NCI-H446 (cell line): ENCODE measurements at places on chromosomes 1 and 21.
A peak's percentile ranks its signal among the peaks of the same experiment; 100 is the strongest.

DNA sequence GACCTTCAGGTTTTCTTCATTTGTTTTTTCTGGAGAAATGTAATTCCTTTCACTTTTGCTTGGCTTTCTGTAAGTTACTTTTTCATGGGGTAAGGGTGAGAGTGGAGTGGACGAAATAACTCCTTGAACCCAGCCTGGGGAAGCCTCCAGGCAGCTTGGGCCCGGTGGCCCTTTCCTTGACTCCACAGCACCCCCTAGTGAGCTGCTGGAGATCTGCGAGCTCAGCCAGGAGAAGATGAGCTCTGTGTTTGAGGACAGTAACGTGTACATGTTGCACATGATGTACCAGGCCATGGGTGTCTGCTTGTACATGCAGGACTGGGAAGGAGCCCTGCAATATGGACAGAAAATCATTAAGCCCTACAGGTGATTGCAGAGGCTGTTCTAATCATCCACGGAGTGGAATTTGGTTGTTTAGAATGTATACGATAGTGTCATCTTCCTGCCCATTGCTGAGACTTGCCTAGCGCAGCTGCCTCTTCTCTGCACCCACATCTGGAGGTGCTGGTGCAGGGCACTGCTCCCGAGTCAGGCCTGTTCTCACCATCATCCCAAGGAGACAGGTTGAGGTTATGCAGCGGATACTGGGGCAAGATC is 51.0 kb downstream of the SMYD2 start:
- DNase-seq: no peak

- DNase-seq: no peak
Measured at GRCh38 chr1:240464099-240464498, 147.9 kb downstream of the GREM2 start.

GRCh38 chr1:181090641-181091126 is 2.2 kb downstream of the IER5 start:
- no peak for DNase-seq

DNA sequence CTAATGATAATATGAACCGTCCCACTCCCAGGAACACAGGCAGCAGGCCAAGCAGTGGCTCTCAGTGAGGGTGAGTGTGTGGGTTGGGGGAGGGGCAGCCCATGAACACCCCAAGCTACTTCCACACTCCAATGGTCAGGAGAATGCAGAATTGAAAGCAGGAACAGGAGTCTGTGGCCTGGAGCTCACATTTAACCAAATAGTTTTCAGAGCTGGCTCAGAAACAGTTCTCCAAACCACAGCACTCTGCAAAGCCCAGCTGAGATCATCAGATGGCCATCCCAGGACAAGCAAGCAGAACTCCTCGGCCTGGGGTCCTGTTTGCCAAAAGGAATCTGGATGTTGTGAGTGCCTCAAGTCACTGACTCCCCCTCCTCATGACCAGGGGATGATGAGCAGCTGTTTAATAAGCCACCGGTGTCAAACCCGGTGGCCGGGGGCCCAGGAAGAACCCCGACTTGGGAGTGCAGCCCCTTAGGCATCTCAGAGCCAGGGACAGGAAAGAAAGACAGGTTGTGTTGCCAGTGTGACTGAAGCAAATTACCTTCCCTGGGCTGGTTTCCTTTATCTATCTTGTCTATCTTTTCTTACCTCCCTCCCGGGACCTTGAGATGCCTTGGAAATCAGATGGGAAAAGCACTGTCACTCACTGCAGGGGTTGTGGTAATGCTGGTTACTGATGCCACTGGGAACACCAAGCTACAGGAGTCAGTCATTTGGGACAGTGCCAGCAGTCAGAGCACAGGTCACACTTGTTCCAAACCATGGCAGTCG is 20.4 kb downstream of the DEGS1 start:
- no peak for DNase-seq

DNA sequence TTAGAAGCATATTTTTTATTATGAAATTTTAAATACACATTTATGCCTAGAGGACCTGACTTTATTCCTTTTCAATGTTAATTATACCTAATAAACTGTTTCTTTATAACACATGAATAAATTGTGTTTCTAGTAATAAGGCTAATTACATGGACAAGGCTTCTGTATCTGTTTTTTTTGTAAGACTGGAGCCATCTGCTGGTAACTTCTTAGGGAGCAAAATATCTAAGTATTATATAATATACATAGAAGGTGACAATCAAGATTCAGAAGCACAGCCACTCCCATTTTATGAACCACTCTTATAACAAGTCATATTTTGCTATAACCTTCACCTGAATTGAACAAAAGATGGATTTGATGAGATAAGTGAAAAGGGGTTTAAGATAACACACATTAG is 84.2 kb downstream of the LBR start:
- no peak for DNase-seq

DNA sequence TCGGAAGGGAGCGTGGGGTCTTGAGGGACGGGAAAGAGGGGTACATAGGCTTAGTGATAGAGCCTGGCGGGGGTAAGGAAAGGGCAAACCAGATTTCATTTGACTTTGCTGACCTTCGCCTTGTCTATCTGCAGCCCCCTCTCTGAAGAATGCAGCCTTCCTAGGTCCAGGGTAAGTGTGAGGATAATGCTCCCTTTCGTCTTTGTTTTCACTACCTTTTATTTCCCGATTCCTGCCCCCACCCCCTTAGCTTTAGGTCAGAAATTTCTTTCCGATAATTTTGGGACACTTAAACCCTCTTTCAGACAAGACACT is 396 bp downstream of the ATP5PB start:
- no peak for DNase-seq

DNA sequence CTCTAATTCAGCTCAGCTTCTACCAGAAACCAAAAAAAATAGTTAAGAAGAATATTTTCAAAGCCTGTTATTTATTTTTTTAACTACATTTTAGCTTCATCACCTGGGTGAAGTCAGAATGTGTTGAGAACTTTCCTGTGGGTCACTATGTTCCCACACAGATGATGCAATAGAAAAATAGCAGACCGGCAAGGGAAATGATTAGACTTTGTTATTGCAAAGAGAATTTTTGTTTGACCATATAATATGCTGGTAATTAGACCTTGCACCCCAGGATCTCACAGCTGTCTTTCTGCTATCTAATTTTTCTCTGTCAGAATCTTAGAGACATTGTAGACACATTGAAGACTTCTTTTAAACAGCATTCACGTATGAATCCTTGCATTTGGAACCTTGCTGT is 299.3 kb downstream of the TBX15 start:
- DNase-seq: no peak

GRCh38 chr1:55481634-55482033 is 266.5 kb upstream of the USP24 start:
- no peak for DNase-seq

GRCh38 chr21:39885119-39885848 is 18.0 kb downstream of the PCP4 start:
- DNase-seq: no peak

- no peak for DNase-seq
Measured at GRCh38 chr1:245480393-245481120, 325.8 kb downstream of the KIF26B start.

DNA sequence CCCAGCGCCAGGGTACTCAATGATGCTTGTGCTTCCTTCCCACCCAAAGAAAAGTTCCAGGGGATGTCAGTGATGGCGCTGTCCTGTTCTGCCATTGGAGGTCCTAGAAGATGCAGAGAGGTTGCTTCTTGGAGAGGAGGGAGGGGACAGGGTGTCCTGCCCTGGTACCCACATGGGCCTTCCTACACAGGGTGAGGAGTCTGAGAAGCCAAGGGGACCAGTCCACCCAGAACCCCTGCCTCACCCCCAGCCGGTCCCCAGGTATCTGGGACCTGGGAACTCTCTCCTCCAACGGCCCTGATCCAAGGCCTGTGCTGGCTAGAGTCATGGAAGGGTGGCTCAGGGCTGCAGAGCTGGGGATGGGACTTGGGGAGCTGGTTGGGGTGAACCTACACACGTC is 259.4 kb downstream of the KCNJ6 start:
- DNase-seq: no peak

DNA sequence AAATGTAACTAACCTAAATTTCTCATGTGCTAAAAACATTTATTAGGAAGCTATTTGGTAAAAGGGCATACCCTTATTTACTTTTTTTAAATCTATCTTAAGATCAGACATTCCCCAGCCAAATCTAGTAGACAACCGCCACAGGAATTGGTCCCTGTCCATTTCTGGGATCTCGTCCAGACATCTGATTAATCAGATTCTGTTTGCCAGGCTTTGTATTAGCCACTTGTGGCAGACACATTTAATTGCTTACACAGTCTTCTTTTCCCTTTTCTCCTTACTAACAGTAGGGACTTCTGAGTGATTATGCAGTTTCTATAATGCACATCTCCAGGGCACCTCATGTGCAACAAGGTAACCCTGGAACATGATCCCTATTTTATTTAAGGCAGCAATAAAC is 449.0 kb upstream of the RGS18 start:
- DNase-seq: peak; percentile 77

GRCh38 chr1:187114792-187115191 is 286.0 kb downstream of the PLA2G4A start:
- DNase-seq: no peak

DNA sequence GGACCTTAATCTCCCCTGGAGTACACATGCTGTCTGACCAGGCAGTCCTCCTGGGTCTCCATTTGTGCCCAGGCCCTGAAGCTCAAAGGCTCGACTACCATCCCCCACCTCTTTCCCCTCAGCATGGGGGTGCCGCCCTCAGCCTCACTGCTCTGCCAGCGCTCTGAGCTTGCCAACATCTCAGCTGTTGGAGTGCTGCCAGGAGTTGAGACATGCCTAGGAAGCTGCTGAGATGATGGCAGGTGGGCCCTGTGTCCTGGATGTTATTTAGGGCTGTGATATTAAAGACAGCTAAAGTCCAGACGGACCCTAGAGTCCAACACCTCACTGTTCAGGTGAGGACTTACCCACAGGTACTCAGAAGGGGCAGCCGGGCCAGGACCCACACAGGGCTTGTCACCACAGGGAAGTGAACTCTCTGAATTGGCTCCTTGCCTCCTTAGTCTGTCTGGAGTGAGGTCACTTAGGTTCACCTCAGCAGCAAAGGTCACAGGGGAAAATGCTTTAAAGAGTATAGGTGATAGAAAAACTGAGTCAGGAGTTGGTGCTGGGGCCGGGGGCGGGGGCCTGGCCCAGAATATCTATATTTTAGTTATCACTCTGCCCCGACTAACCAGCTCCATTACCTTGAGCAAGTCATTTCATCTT is 19.7 kb upstream of the KCNC4 start:
- DNase-seq: peak; percentile 81

GRCh38 chr1:106027871-106028270 is 1028.6 kb upstream of the PRMT6 start:
- no peak for DNase-seq

GRCh38 chr1:19894218-19894617 is 12.0 kb downstream of the OTUD3 start:
- DNase-seq: no peak
